Left ventricle myocardium superior (tissue), 1 donor: ENCODE measurements at places on chromosomes 6 and 20. TPM values are rescaled to one million over a fixed set of nuclear protein-coding genes. Genes with fewer than 3 reads are reported as not detected.
A peak's percentile ranks its signal among the peaks of the same experiment; 100 is the strongest.

DNA sequence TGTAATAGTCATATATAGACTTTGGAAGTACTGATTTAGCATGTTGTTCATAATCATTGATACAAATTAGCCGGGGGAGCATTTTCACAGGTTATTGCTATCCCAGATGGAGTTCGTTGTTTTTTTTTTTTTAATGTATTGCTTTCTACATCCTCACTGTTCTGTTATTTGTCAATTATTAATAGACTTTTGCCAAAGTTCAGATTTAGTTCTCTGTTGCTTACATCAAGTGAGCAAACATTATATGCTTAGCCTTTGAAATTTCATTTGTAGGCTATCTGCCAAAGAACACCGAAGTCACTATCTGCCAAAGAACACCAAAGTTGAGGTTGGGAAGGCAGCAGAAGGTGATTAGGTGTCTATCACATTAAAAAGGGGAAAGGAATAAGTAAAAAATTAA lies at the start of gene HAO1:
HAO1 (minus strand) TSS at position 118 of the 400 bp plus-strand sequence; CDS start at position 82, 36 bp downstream.
- DNase-seq: no peak

- DNase-seq: no peak
Observed at GRCh38 chr20:50149481-50150254, 3.9 kb downstream of the PEDS1 start.

DNA sequence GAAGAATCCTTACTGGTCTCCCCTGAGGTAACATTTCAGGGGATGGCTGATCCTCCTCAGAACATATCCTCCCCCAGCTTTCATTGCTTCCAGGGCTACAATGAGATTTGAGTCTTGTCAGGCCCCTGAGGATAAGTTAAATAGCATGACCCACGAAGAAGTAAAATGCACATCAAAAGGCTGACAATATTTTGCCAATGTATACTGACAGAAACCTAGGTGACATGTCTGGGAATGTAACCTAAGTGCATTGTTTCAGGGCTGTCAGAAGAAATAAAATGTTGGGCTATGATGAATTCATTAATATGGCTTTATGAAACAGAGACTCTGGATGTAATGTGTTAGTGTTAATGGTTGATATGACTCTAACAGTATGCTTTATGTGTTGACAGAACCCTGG lies 471.5 kb downstream of the HDGFL1 start:
- DNase-seq: no peak

DNA sequence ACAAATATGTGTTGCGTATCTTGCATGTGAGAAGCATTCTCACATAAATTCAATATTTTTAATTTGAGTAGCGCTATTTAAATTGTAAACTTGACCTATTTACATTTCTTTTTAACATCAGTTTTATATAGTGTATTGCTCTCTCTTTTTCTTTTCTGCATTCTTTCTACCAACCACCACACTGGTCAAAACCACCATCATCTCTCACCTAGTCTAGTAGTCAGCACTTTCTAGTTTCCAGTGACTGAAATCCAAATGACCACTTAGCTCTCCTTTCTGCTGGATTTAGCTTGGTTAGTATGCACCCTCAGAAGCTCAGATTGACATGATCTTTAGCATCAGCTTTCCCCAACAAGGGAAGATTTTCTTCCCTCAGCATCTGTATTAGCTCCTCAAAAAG lies 73.2 kb upstream of the HCRTR2 start:
- no peak for DNase-seq

- peak; percentile 54 for DNase-seq
Observed at GRCh38 chr6:13554929-13555333, 19.5 kb upstream of the SIRT5 start.

The PBOV1 gene
- not detected for total RNA-seq

The C6orf15 gene
- not detected for total RNA-seq

The GRIK2 gene
- 2.3 TPM for total RNA-seq

The HCK gene
- total RNA-seq: 4.4 TPM
